WTC11 (cell line): ENCODE measurements at places on chromosomes 7 and 10.

DNA sequence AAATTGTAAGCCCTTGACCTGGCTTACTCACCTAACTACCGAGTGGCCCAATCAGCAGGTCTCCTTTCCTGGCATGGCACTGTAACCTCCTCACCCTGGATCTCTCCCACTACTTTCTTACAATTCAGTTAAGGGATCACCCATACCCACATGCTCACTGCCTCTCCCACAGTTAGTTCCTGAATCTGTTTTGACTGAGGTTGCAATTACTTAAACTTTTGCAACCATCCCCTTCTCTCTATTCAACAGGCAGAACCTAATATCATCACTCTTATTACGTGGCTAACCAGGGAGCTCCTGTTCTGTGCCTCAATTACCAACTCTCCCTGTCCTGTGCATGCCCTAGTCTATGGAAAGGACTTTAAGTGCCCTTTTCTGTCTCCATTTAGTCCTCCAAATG, 84.2 kb upstream of the IKZF1 start:
- no peak for DNase-seq

- DNase-seq: no peak
These were observed 98.0 kb downstream of the POLL start for GRCh38 chr10:101490026-101490425.

GRCh38 chr10:106506526-106507283, 657.8 kb downstream of the SORCS1 start:
- no peak for DNase-seq

GRCh38 chr7:133678137-133678814, 425.4 kb downstream of the EXOC4 start:
- DNase-seq: no peak

DNA sequence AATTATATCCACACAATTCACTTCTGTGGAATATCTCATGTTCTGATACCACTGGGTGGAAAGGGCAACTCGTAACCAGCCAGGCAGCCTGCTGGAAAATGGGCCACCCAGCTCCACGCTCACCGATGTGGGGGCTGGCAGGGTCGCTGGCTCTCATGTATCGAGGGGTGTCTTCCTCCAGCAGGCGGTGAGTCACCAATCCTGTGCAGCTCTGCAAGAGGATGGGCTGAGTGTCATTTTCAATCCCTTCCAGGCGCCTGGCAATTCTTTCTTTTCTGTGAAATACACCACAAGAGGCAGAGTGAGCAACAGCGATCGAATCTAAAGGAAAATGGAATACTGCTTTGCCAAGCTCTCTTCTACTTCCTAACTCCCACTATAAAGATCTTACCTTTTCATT, 80.1 kb downstream of the SVIL start:
- DNase-seq: no peak

DNA sequence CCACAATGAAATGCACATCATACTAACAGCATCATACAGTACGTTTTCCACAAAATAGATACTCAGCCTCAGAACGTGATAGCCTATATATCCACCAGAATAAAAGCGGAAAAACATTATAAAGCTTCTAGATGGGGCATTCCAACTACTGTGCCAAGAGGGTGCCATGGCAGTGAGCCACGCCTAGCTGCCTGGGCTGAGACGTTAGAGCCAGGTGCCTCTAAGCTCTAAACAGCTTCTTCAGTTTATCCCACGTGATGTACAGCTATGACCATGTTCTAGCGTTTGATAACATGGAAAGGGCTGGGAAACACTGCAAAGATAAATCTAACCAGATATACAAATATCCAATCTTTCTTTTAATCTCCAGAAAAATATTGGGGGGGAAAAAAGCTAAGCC, 17.8 kb downstream of the USP6NL start:
- no peak for DNase-seq
